ENCODE measurements at places on chromosomes 12 and 14.

DNA sequence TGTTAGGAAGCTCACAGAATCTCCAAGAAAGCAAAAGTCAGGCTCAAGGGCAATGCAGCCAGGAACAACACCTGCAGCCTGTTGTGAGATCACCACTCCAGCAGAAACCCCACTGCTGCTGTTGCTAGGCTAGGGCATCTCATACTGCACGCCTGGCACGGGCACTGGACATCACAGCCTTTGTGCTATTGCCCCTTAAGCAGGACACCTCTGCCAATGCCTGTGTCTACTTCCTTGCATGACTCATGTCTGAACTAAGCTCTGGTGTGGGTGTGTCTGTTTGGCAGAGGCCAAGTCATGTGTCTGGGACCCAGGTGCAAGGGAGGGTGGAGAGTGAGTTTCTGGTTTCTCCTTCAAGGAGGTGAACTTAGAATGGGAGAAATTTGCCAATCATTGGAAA lies 10.0 kb upstream of the DDX47 start:
- DNase-seq, result peak; percentile 69

- DNase-seq, result no peak
Measured at GRCh38 chr14:65704437-65704836, 291.9 kb downstream of the FUT8 start.

GRCh38 chr14:45120096-45120495 lies 14.2 kb downstream of the FKBP3 start:
- DNase-seq, result no peak

DNA sequence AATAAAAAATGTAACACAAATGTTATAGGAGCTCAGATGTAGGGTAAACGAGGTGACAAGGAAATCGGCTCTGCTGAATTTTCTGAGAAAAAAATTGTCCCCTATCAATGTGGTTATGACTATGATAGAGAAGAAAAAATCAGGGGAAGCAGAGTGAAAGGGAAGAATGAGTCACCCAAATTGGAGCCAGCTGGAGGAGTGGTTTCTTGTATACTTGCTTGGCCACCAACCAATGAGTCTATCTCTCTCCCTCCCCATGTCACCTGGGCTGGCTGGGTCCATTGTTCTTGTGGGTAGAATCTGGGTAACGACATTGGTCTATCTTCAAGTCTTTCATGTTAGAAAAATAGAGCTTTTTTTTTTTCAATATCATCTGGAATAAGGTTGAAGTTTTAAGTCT lies 196.6 kb upstream of the FLRT2 start:
- peak; percentile 3 for DNase-seq

DNA sequence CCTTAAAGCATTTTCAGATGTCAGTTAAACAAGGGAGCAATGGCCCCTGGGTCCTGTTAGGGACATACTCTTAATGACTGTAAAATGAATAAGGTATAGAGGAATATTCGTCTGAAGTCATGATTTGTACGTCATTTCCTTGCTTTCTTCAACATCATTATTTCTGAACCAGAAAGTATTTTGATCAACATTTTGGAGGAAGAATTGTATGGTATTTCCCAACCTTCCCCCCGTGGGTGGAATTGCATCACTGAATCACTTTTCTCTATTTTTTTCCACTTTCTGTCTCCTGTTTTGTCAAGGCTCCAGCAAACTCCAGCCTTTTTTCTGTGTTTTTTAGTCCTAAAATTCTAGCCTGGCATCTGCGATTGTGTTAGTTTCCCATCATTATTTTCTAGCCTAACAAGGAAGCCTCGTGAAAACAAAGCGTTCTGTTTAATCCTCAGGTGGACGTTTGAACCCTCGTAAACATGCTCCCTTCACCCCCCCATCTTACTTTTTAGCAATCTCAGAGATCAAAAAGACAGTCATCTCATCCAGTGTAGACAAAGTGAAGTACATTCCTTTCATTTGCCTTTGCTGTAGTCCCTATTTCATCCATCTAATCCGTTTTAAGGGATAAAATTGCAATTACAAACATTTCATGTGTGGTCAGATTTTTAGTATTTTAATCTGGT lies 62.3 kb downstream of the ETV6 start:
- DNase-seq, result peak; percentile 95
